ENCODE measurements at places on chromosomes 3 and 15. TPM values are rescaled to one million over a fixed set of nuclear protein-coding genes. Genes with fewer than 3 reads are reported as not detected.

MEX3B gene
- 3.7 TPM for polyA plus RNA-seq

CCDC80 gene
- 15.4 TPM for polyA plus RNA-seq

SLC7A14 gene
- polyA plus RNA-seq = 6.4 TPM

CPA3 gene
- not detected for polyA plus RNA-seq

CX3CR1 gene
- 0.43 TPM for polyA plus RNA-seq

GOLGA8J gene
- not detected for polyA plus RNA-seq

CCDC50 gene
- 18.0 TPM for polyA plus RNA-seq

GOLGA6L4 gene
- polyA plus RNA-seq = 3.4 TPM

FGF12 gene
- polyA plus RNA-seq = 149 TPM

IL17RB gene
- 5.1 TPM for polyA plus RNA-seq

TRIM59 gene
- 1.1 TPM for polyA plus RNA-seq

DUSP7 gene
- 0.25 TPM for polyA plus RNA-seq

SLC12A8 gene
- polyA plus RNA-seq = 3.0 TPM

INSYN1 gene
- polyA plus RNA-seq = 1.6 TPM

REC114 gene
- not detected for polyA plus RNA-seq

CHRD gene
- polyA plus RNA-seq = 0.69 TPM

CCR1 gene
- not detected for polyA plus RNA-seq

FGF7 gene
- 2.0 TPM for polyA plus RNA-seq

GPR62 gene
- polyA plus RNA-seq = not detected

PPARG gene
- not detected for polyA plus RNA-seq

GRK7 gene
- polyA plus RNA-seq = not detected
